ENCODE measurements at places on chromosomes 2 and 18.
A peak's percentile ranks its signal among the peaks of the same experiment; 100 is the strongest.

DNA sequence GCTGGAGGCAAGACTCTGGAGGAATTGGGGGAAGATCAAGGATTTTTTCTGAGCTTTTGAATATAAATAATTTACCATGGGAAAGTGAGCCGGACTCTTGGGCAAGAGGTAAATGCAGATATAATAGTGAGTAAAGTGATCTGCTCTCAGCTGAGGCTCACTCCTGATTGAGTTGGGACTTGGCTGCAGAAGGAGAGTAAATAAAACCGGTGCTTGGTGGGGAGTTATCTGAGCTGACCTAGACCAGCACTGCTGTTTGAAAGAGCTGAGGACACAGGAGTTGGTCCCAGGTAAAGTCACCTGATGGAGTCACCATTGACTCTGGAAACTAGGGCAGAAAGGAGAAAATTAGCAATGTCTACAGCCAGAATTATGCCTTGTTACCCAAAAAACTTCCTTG is 57.3 kb upstream of the LRPPRC start:
- DNase-seq: no peak

GRCh38 chr2:105498281-105498846 is 99.5 kb upstream of the FHL2 start:
- DNase-seq: no peak

DNA sequence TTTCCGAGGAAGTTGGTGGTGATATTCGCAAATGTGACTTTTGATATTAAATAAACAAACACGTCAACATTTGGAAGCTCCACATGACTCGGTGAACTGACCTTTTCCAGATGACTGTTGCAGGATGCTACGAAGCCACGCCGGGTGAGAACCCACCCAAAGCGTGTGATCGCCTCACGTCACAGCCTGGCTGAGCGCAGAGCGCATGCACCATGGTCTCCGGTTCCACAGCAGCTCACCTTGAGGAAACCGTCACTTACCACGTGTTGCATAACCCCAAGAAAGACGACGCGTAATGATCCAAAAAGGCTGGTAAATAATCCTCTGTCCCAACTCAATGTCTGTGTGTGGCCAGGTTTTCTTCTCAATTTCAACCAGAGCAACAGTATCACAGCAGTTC is 64.5 kb upstream of the CTDP1 start:
- no peak for DNase-seq

DNA sequence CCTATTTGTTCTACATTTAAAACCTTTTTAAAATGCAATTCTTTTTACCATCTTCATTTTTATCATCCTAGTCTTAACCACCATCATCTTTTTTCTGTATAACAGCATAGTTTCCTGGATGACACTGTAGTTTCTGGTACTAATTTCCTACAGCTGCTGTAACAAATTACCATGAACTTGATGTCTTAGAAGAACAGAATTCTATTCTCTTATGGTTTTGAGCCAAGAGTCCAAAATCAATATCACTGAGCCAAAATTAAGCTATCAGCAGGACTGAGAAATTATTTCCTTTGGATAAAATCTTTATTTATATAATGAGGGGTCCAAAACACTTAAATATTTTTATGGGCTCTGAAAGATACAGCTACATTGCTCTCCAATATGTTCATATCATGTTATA is 539.3 kb downstream of the METTL4 start:
- DNase-seq: no peak

- DNase-seq: no peak
Observed at GRCh38 chr2:98510322-98510662, 65.6 kb downstream of the INPP4A start.

- no peak for DNase-seq
Observed at GRCh38 chr2:233455006-233455405, 100.7 kb downstream of the DGKD start.

GRCh38 chr18:46164920-46165319 is 60.7 kb downstream of the HAUS1 start:
- DNase-seq: no peak

- DNase-seq: no peak
Observed at GRCh38 chr2:42156721-42157120, 12.4 kb upstream of the EML4 start.

DNA sequence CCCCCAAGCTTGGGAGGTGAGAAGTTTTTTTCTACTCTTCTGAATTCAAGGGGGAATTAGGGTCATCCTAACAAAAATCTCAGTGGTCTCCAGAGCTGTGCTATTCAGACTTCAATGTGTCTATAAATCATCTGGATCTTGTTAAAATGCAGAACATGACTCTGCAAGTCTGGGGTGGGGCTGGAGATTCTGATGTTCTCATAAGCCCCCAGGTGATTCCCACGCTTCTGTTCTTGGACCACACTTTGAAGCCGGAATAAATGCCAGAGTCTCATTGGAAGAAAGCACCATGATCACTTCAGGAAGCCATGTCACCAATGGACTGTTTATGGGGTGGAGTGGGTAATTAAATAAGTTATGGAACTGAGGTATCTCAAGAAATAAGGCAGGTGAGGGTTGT is 22.2 kb upstream of the SLC16A14 start:
- DNase-seq: no peak

DNA sequence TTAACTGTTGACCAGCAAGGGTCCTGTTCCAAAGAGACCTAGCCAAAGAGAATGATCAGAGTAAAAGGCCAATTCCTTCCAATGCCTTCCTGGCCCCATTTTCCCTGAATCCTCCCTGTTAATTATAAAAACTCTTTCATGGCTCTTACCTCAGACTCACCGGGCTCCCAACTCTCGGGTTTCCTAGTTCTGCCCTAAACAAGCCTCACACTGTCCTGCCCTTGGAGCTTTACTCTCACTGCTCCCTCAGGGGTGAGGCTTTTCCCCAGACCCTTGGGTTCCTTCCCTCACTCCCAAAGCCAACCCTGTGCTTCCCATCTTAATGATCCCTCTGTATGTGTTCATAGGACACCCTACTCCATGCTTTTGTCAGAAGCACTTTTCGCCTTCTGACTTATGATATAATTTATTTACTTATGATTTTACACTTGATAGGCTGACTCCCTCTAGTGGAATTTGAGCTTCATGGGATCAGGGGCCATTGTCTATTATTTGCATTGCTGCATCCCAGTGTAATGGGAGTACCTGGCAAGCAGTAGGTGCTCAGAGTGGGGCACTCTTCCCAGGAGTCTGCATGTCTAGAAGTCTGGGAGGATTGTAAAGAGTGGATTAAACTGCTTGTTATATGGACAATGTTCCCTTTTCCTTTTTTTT is 29.9 kb upstream of the ZNG1B start:
- peak; percentile 4 for DNase-seq

- no peak for DNase-seq
Observed at GRCh38 chr2:157938556-157938955, 62.4 kb upstream of the ACVR1 start.

- DNase-seq: peak; percentile 95
Observed at GRCh38 chr2:120546048-120546864, 189.4 kb upstream of the GLI2 start.

DNA sequence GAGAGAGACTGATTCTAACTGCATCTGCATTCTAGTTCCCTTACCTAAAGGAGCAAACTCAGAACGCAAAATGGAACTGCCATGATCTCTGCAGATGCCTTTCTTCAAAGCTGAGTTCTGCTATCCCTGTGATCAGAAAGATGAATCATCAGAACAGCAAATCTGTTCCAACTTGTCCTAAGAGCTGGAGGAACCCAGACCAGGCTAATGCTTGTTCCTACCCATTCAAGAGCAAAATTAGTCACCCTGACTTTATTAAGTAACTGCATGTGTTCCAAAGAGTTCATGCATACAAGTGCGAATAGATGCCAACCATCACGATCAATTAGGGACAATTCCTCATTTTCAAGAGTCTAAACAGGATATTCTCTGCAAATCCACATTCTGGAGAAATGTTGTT is 46.5 kb downstream of the MBP start:
- peak; percentile 90 for DNase-seq

- DNase-seq: no peak
Observed at GRCh38 chr2:172455121-172455515, 27.7 kb downstream of the ITGA6 start.

GRCh38 chr2:168510125-168510756 is 54.2 kb downstream of the CERS6 start:
- no peak for DNase-seq

DNA sequence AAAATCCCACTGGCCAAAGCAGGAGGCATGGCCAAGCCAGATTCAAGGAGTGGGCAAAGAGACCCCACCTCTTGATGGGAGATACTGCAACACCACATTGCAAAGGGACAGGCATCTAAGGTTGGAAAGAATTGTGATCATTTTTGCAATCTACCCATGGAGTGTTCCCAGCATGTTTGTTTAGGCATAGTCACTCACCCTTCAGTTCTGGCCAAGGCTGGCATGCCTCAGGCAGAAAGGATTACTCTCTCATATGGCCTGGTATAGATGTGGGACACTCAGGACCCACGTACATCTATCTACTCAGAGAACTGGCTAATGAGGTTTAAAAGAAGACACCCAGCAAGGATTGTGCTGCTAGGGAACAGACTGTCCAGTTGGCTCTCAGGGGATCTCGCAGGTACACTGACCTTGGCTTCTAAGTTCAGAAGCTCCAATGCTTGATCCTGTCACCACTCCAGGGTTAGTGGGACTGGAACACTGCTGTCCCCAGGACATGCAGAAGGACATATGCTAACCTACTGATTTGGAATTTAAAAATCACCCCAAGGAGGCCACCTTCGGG is 183.7 kb downstream of the KLHL29 start:
- DNase-seq: no peak

DNA sequence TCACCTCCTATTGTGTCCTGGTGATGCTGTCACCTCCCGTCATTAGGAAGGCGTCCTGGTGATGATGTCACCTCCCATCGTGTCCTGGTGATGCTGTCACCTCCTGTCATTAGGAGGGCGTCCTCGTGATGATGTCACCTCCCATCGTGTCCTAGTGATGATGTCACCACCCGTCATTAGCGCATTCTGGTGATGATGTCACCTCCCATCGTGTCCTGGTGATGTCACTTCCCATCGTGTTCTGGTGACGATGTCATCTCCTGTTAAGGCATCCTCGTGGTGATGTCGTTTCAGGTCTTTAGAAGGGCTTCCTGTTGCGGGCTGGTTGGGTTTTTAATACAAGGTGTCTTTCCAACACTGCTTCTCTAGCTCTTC is 40.7 kb downstream of the CTDP1 start:
- DNase-seq: no peak

GRCh38 chr2:54422072-54422581 is 34.0 kb upstream of the SPTBN1 start:
- DNase-seq: no peak

- DNase-seq: no peak
Observed at GRCh38 chr2:238431456-238431855, 4.7 kb downstream of the ASB1 start.

Data from foreskin fibroblast (primary cell).